ENCODE measurements at places on chromosomes 12 and 14.

GRCh38 chr12:67501362-67501761 lies 147.2 kb upstream of the DYRK2 start:
- no peak for DNase-seq

DNA sequence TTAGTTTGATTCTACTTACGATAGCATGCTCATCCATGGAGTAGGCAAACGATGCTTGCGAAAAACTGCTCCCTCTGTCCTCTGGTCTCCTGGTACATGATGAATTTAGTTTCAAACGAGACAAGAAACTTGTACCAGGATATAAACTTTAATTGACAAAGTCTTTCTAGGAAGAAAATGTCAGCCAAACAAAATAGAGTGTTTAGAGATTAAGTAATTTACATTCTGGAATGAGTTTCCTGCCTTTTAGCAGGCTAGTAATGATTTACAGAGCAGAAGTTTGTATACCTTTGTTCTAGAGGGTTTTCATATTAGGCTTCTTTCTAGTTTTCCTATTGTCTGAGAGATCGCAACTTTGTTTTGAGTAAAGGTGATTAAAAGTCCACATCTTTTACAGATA lies 206.9 kb downstream of the RPL10L start:
- DNase-seq: no peak

DNA sequence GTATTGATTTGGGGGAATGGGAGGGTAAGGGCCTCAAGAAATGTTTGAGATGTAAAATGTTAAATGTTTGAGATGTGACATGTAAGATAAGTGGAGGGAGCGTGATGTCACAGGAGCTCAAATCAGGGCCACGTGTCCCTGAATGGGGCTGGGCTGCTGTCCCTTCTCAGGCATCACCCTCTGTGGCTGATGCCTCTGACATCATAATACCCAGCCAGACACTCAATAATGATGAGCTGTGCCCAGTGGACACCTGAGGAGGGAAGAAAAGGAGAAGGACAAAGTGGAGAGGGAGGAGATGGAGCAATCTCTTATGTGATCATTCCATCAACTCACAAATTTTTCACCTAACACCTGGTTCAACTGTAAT lies 120.8 kb downstream of the SAMD4A start:
- no peak for DNase-seq

DNA sequence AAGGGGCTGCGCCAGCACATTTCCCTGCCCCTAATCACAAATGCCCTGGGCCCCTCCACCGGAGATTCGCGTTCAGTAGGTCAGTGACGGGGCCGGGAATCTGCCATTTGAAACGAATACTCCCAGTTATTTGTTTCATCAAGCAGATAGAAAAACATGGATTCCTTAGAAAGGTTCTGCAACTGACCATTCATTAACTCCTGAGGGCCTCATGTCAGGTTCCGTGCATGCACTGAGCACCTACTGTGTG lies 25.6 kb upstream of the UBC start:
- no peak for DNase-seq

DNA sequence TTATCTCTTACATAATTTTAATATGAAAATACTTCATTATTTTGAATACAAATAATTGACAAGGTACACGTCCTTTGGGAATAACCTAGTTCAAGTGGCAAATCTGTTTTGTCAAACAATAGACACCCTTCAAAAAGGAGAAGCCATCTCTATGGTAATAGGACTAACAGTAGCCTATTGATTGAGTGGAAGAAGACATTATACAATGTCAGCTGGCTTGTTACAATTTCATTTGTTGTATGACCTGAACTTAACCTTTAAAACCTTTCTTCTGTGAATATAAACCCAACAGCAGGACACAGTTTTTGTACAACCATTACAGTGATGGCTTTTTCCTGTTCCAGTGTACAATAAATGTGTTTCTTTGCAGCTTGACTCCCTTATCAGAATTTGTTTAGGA lies 8.1 kb downstream of the TMEM260 start:
- no peak for DNase-seq

DNA sequence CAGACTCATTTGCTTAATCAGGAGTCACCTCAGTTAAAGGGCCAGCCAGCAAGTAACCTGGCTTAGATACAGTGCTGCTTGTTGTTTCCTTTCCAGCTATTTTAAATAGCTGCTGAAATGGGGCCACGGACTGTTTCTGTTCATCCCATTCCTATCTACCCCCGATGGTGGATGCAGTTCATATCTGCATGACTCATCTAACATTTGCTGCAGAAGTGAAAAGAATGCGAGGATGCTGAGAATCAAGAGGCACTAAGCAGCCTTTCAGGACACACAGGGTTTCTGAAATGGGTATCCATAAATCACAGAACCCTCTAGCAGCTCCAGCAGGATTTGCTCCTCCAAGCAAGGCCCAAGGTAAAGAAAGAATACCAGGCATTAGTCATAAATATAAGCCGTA lies 60.2 kb upstream of the RTRAF start:
- no peak for DNase-seq

- DNase-seq: no peak
Observed at GRCh38 chr14:22564463-22564862, 24.6 kb downstream of the DAD1 start.

DNA sequence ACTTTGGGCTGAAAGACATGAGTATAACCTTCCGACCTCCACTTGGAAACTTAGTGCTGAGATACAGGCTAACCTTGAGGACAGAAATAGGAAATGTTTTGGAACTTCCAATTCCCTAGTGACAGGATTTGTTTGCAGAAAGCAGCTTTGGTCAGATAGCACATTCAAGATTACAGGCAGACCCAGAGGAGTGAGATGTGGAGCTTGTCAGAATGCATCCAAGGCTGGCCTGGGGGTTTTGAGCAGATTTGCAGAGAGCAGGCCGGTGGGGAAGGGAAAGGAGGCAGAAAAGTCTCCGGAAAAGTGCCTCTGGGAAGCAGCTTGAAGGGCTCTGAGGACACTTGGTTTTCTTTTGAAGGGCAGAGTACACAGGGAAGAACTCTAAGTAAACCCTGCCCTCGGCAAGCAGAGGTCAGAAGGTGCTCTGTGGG lies 180.3 kb downstream of the ETV6 start:
- no peak for DNase-seq

DNA sequence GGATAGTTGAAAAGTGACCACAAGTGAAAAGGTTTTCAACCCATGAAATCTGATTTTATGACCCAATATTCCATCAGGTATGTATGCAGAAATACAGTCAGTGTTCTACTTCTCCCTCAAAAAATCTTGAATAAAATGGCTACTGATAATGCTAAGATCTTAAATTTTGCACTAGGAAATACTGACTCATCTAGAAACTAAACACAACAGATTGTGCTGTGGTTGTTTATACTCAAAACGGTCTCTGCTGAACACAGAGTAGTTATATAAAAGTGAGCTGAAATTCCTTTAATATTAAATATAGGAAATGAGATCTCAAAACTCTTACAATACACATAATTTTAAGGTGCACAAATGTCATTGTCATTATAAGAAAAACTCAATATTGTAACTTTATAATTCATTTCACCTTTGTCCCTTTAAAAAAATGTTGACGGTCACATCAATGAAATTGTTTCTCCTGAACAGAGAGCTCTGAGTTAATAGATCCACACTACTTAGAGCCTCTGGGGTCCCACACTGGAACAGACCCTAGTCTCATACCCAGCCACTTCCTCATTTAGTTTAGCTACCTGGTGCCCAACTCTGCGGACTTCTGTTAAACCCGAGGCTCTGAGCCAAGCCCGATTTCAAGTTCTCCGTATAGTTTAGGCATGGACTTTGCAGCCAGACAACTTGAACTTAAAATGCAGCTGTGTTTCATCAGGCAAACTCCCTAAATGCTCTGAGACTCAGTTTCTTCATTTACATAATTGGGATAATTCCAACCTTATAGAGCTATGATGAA lies 9.3 kb downstream of the COCH start:
- no peak for DNase-seq

- no peak for DNase-seq
Observed at GRCh38 chr12:66379616-66380015, 77.3 kb downstream of the HELB start.
